ENCODE measurements at places on chromosomes 12 and 14.

DNA sequence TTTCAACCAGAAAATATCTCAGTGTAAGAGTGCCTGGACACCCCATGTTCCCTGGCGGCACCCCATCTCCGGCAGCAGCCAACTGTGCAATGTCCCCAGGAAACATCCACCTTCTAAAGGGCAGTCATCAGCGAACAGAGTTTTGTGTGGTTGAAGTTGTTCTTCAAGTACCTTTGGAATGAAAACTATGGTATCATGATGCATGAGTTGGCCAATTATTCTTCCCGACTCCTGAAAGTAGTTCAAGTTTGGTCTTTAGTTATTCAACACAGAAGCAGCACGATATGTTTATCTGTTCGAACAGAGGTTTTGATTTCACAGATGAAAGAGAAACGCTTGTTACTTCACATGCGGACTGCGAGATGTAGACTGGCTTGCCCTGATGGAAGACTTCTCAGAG is 21.1 kb upstream of the TTC7B start:
- no peak for DNase-seq

DNA sequence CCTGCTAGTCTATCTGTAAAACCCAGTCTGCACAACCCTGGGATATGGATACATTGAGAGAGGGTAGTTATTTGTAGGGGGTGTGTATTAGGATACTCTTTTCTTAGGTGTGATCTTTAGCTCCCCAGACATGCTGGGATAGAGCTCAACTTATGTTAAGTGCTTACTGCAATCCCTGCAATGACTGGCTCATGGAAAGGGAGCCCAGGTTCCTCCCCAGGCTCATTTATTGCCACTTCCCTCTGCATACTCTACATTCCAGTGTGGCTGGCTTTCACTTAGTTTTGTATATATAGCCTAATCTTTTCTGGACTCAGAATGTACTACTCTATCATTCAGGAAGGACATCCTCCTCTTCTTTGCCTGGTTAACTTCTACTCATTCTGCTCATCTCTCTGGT is 172.0 kb downstream of the SYT10 start:
- DNase-seq, result no peak

DNA sequence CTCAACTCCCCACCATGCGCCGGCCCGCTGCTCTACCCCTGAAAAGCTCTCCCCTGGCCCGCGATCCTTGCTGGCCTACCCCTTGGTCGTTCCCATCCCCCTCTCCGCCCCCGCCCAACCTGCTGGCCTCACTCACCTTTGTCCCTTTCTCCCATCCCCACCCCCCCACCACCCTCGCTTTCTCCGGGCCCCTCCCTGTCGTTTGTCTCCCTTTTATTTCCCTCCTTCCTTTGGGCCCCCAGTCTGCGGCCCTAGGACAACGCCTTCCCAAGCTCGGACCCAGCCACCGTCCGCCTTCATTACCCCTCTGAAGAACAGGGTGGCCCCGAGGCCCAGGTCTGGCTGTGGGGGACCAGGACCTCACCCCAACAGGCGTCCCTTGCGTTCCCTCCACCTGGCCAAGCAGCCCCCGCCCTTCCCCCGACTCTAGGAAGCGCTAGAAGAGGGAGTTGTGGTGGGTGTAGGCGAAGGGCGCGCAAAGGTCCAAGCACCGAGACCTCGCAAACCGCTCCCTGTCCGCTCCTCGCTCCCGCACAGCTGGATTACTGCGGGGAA is 6.9 kb upstream of the SLC7A7 start:
- peak; percentile 74 for DNase-seq

GRCh38 chr14:61636779-61637178 is 58.5 kb upstream of the HIF1A start:
- DNase-seq, result no peak

DNA sequence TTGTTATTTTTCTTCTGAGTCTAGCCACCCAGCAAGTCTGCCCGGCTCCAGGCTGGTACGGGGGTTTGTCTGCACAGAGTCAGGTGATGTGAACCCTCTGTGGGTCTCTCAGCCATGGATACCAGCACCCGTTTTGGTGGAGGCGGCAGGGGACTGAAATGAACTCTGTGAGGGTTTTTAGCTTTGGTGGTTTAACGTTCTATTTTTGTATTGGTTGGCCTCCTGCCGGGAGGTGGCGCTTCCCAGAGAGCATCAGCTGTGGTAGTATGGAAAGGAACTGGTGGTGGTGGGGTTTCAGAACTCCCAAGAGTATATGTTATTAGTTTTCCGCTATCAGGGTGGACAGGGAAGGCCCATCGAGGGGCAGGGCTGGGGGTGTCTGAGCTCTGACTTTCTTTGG is 5.3 kb upstream of the SERPINA4 start:
- no peak for DNase-seq

GRCh38 chr14:69559581-69560011 is 15.1 kb downstream of the CCDC177 start:
- no peak for DNase-seq

DNA sequence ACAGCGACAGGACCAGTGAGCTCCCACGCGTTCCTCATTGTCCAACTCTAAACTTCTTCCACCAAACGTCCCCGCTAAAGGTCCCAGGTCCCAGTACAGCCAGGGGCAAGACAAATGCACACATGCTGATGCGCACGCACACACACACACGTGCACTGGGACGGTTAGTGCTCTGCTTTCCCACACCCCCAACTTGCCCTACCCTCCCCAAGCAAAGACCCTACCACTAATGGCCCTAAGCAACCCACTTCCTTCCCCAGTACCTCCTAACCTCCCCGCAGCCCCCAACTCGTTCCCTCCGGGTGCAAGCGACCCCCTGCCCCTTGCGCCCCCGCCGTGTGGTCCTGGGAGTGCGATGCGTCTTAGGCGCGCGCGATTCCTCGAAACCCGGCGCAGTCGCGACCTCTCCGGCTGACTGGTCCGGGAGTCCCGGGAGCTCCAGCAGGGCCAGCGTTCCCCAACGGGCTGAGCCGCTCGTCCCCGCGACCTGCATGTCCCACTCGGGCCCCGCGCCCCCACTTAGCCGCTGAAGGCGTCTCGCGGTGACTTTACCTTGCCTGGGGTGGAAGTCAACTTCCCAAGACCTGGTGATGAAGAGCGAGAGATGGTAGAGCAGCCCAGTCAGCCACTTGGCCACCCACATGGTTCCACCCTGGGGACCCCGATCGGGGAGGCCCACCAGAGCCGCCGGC is 578 bp downstream of the ADAMTS20 start:
- DNase-seq, result peak; percentile 28

- DNase-seq, result no peak
Measured at GRCh38 chr12:43318021-43318420, 234.0 kb downstream of the ADAMTS20 start.

- DNase-seq, result peak; percentile 35
Measured at GRCh38 chr12:101877806-101878242, 444 bp downstream of the DRAM1 start.

GRCh38 chr14:32254952-32255679 is 52.0 kb upstream of the RNU6-8 start:
- DNase-seq, result peak; percentile 85

DNA sequence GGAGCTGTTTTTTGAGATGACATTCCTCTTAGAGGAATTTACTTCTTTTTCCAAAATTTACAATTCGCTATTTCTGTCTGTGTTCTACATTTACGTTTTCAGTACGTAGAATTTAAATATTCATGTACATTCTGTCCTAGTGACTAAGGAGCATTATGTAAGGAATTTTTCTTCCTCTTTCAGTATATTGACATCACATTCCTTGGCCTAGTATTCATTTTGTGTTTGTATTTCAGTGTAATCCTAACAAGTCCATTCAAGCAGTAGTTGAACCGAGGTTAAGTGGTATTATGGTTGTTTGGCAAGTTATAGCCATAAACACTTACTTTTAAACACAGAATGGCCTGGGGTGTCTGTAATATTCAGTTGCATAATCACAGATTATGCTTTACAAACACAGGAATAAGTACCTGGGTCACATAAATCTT is 465.2 kb downstream of the PCNX1 start:
- DNase-seq, result peak; percentile 22

DNA sequence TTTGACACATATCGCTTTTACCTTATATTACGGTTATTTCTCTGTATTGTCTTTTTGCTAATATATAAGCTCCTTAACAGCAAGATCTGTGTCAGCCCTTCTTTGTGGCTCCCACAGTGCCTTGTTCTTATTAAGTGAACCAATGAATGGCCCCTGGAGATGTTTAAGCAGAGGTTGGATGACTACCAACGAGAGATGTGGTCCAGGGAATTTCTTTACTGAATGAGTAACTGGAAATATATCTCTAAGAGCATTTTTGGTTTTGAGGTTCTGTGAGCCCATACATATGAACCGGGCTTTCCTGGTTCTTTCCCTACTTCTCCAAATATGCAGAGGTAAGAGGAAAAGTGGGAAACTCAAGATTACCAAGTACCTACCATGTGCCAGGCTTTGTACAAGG is 23.5 kb downstream of the CALCOCO1 start:
- DNase-seq, result no peak

- DNase-seq, result peak; percentile 57
Measured at GRCh38 chr12:124586756-124587155, 19.3 kb upstream of the NCOR2 start.

- no peak for DNase-seq
Measured at GRCh38 chr14:35829449-35829848, 3.3 kb downstream of the BRMS1L start.

DNA sequence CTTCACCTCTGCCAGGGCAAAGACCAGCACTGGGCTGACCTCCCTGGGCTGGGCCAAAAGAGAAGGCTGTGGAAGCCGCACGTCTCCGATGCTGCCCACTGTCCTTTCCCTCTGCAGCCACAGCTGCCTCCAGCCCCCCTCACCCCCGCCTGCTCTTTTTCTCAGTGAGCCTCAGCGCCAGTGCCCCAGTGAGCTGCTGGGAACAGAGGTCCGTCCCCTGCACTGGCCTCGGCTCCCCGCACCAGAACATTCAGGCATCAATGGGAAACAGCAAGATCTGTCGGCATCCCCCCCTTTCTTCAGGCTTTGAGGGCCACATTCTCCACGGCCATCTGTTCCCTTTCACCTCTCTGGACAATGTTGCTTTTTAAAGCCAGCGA is 398.1 kb downstream of the ZFP36L1 start:
- no peak for DNase-seq

DNA sequence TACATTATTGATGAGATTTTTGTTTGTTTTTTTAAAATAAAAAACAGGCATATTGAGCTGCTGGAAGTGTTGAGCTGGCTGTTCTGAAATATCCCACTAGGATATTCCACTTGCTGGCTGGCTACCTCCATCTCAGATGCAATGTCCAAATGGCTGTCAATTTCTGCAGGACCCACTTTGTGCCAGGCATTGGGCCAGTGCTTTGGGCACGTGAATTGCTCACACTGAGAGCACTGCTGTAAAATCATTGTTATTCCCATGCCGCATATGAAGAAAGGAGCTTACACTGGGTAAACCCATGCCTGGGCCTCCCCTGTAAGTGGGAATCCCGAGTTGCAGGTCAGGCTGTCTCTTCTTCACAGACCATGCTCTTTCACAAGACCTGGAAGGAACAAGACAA is 56.7 kb downstream of the RGS6 start:
- DNase-seq, result no peak

DNA sequence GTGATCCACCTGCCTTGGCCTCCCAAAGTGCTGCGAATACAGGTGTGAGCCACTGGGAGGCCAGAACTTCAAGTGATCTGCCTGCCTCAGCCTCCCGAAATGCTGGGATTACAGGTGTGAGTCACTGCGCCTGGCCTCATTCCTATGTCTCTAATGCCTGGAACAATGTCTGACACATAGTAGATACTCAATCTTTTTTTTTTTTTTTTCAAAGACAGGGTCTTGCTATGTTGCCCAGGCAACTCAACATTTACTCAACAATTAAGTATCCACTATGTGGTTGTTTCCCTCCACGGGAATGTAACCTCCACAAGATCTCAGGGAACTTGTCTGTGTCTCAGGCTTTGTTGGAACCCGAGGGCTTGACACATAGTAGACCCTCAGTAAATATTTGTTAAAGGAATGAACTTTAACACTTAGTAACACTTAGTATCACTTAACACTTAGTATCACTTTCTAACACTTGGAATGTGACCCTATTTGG is 3.0 kb upstream of the TMEM120B start:
- peak; percentile 57 for DNase-seq

- DNase-seq, result no peak
Measured at GRCh38 chr14:96252323-96252998, 3.5 kb upstream of the BDKRB1 start.

- DNase-seq, result no peak
Measured at GRCh38 chr12:1845427-1845826, 25.1 kb downstream of the LRTM2 start.

DNA sequence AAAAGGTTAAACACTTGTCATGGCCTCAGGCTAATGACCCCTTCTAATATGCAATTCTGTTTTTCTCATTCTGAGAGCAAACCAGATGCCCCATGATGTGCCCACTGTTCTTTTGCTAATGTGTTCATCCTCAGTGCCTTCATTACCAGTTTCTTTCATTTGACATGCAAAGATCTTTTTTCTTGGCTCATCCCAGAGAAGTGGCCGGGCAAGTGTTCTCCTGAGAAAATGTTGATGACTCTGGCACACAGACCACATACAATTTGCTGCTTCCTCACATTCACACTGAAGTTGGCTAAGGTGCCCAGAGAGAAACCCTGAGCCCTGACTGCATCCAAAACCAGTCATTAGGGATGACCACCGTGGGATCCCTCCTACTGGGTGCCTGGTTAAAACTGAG is 833.3 kb downstream of the DIO2 start:
- no peak for DNase-seq

GRCh38 chr12:18153826-18154225 is 63.8 kb upstream of the RERGL start:
- no peak for DNase-seq

DNA sequence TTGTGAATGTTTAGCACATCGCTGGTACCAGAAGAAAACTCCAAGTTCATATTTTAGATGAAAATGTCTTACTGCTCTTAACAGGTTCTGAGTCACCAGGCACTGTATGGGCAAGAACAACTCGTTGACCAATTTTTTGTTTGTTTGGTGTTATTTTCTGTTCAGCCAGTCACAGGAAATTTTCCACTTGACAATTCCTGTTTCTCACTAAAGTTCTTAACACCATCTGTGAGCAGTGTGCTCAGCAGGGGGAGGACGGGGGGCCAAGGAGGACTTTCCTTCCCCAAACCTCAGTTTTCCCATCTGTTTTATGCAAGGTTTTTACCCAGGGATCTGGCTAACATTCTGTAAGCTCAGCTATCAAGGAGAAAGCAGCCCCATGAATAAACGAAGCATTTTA is 3.0 kb downstream of the NUAK1 start:
- no peak for DNase-seq

GRCh38 chr14:69358233-69358963 is 39.7 kb downstream of the ERH start:
- DNase-seq, result no peak

DNA sequence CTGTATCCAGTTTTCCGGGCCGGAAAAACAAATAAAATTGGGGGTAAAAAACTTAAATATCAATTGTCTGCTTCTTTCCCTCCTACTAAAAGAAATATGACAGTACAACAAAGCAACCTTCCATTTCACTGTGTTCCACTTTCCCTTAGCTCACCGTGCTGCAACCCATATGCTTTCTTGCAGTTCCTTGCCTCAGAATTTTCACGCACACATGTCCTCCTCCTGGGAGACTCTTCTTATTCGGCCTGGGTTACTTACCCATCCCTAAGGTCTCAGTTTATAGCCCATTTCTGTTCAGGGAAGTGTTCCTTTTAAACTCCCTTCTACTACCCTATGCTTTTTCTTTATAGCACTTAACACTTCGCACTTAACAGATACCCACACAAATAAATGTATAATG is 4.5 kb upstream of the MAGOHB start:
- no peak for DNase-seq
